ENCODE measurements at places on chromosomes 11 and 22. TPM values are rescaled to one million over a fixed set of nuclear protein-coding genes. Genes with fewer than 3 reads are reported as not detected.

- DNase-seq, result no peak
- H3K4me3 ChIP-seq, result no peak overlapping the region
- H3K36me3 ChIP-seq, result no peaks in the 10 kb centered on the region
- H3K27ac ChIP-seq, result no peak overlapping the region
- H3K4me1 ChIP-seq, result no peaks in the 10 kb centered on the region
- H3K27me3 ChIP-seq, result no peaks in the 10 kb centered on the region
These were observed 339.1 kb upstream of the API5 start for GRCh38 chr11:42972741-42973140.

- H3K27ac ChIP-seq, result no peak overlapping the region
- no peak overlapping the region for H3K4me3 ChIP-seq
- no peaks in the 10 kb centered on the region for H3K36me3 ChIP-seq
These were observed 57.6 kb downstream of the APOL3 start for GRCh38 chr22:36102995-36103394.

DNA sequence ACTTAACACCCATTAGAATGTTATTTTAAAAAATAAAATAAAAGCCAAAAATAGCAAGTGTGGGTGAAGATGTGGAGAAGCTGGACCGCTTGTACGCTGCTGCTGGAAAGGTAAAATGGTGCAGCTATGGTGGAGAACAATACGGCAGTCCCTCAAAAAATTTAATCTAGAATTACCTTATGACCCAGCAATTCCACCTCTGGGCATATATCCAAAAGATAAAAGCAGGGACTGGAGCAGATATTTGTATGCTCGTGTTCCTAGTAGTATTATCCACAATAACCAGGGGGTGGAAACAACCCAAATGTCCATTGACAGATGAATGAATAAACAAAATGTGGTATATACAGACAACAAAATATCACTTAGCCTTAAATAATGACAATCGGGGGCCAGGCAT lies 6.1 kb upstream of the APOA5 start:
- no peaks in the 10 kb centered on the region for H3K27me3 ChIP-seq
- DNase-seq, result no peak
- H3K36me3 ChIP-seq, result no peaks in the 10 kb centered on the region

CECR2 gene
- 0.13 TPM for total RNA-seq

CAPN1 gene
- 167 TPM for total RNA-seq

All from GM12878 (cell line).